Dorsolateral prefrontal cortex (tissue), 122 donors: ENCODE measurements at places on chromosomes 13 and 19.

DNA sequence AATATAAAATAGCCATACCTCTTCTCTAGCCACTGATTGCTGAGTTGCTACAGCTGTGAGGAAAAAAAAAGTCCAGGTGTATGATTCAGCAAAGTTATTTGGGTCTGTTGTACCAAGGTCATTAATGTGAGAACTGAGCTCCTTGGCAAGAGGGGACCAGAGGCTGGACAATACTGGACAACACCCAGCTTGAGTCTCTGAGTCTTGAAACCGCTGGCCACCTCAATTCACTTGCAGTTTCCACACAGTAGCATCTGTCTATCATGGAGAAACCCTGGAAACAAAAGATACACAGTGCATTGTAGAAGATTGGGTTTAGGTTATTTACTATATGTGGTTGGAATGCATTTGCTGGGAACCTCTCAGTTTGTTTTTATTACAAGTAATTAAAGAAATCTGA, 60.4 kb downstream of the WDFY2 start:
- DNase-seq: no peak

DNA sequence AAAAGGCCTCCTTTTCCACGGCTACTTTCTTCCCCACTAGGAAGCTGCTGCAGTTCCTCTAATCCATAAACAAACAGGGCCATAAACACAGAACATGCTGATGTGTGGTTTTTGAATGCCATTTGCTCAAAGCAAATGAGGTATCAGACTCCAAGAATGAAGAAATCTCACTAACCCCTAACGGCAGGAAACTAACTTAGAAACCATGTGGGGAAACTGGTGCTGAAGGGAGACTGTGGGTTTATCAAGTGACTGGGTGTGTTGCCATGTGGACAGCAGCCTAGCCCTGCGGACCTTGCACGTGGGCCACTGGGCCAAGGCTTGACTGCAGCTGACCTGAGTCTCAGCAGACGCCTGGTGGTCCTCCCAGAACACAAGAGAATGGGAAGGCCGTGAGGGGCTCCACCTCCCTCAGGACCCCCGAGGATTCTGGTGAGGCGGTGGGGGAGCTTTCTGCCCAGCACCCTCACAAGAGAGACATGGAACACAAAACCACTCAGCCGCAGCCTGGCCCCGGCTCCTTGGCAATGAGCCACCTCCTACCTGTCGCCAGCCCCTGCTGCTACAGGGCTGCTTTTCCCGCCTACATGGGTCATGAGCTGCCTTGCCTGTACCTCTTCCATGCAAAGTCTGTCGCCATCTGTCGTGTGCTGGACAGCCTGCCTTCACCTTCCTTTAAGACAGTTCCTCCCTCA, 10.6 kb downstream of the SLC15A1 start:
- DNase-seq: no peak

DNA sequence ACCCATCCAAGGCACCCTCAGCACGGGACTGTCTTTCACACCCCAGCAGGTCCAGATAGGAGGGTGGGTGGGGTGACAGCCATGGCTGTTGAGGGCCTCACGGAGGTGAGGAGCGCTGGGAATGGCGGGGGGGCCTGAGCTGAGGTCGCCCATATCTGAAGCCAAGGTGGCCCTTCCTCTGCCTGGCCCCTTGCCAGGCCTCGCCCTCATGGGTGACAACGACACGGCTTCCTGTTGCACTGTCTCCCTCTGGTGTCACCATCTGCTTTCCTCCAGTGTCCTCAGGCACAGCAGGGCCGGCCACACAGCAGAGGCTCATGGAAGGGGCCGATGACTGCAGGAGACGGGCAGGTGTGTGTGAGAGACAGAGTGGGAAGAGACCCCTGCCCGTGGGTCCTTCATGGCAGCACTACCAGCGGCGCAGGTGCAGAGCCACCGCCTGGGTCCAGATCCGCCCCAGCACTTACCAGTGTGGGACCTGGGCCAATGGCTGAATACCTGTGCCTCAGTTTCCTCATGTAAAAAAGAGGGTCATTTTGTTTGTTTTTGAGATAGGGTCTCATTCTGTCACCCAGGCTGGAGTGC, 8.1 kb upstream of the NKPD1 start:
- DNase-seq: no peak

DNA sequence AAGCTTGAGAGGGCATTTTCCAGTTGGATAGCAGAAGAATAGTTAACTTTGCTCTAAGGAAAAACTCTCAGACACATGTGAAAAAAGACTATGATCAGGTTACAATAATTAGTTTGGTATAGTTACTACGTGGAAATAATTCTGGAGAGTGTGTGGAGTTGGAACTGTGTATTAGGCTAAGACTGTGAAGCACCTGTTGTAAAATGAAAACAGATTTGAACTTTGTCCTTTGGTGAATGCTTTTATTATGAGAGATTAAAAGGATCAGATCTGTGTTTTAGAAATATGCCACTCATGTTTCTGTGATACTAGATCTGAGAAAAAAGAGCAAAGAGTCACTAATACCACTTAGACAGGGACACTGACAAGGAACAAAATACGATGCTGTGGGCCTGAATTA, 807.5 kb upstream of the ATXN8OS start:
- no peak for DNase-seq

DNA sequence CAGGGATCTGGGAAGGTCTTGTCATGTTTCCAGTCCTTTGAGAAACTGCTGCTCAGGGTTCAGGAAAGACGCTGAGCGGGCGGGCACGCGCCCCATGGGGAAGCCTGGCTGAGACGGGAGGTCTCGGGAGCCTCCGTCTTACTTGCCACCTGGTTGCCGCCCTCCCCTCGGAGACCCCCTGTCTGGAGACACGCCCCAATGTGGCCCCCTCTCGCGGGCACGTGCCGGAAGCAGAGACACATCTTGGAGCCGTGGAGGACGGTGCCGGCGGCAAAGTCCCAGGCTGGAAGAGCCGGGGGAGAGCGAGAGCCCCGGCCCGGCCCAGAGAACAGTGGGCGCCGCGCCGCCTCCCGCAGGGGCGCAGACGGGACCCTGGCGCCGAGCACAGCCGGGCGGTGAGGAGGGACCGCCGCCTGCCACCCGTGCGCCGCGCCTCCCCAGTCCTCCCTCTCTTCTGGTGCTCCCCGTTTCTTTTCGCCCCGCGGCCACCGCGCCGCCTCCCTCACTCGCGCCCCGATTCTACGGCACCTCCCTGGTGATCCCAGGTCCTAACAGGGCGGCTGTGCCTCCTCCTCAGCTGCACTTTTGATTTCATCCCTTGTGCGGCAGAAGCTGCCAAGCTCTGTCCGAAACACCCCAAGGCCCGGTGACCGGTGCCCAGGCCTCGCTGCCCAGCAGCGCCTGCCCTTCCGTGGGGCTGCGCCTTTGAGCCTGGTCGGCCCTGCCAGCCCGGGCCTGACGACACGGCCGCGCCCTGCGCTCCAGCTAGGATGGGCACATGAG, 15.5 kb downstream of the GJB2 start:
- DNase-seq: no peak

- no peak for DNase-seq
Observed at GRCh38 chr19:18961767-18962620, 21.0 kb upstream of the HOMER3 start.

DNA sequence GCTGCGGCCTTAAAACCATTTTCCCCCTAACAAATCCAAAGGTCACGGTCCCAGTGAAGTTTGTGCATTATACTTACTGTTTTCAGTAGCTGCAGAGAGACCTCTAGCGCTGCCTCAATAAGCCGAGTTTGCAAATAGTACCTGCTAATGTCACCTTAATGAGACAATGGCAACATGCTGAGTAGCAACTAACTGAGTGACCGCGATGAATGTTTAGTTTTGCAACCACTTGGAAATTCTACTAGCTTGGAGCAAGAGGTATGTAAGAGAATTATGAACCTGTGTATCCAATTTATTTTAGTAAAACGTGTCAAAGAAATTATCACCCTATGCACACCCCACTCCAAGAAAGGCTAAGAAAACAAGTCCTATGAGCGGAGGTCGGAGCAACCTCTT, 1.2 kb downstream of the KPNA3 start:
- DNase-seq: no peak

- no peak for DNase-seq
Observed at GRCh38 chr19:13029893-13030292, 34.6 kb downstream of the NFIX start.

DNA sequence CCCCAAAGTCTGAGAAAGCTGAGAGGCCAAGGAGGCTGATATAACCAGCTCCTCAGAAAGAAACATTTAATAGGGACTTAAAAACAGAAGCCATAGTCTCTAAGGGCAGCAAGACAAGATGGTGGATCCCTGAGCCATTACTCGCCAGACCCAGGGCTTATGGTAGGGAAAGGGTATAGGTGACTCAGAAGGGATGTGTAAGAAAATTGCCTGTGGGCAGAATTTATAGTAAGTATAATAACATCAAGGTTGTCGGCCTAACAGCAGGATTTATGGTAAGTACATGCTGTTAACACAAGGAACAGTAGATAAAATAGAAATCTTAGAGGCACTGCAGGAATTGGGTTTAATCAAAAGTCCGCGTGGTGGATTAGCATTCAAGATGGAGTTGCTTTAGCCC, 14.7 kb downstream of the KBTBD6 start:
- no peak for DNase-seq

DNA sequence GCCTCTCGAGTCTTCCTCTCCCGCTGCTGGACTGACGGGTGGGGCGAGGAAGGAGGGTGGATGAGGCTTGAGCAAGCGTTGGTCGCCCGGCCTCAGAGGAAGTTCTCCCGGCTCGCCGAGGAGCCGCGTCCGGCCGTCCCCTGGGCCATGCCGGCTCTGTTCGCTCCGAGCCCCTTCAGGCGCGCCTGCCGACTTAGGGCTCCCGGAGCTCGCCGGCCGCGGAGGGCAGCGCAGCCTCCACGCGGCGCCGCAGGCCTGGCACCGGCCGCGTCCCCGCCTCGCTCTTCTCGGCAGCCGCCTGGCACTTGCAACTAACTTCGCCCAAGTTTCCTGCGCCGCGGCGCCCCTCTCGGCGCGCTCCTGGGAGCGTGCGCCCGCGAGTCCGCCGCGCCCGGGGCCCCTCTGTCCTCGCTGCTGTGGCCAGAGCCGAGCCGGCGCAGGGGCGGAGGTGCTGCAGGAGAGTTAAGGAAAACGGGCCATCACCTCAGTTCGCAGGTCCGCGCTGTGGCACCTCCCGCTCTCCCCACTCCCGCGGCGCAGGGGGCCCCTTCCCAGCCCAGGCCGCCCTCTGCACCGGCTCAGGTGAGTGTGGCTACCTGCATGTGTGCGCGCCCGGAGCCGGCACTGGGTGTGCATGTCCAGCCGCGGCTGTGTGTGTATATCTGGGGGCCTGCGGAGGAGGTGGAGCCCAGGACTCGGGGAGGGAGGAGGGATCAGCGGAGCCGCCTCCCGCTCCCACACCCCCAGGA, 641 bp upstream of the SOX21 start:
- DNase-seq: peak; percentile 58

DNA sequence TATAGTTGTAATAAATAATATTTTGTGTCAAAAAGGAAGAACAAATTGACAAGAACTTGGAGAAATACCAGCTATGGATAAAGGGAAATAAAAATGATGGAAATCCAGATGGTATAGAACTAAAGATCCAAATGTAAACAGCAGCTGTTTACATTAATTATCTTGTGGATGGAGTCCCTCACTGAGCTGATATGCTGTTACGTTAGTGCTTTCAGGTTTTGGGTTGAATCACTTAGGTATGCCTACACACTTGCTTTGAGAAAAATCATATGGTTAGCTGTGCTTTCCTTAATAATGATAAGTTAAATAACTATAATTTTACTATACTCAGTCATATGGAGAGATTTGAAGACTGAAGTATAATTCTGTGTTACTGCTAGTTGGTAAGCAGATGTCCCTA, 27.7 kb downstream of the WASF3 start:
- DNase-seq: no peak

DNA sequence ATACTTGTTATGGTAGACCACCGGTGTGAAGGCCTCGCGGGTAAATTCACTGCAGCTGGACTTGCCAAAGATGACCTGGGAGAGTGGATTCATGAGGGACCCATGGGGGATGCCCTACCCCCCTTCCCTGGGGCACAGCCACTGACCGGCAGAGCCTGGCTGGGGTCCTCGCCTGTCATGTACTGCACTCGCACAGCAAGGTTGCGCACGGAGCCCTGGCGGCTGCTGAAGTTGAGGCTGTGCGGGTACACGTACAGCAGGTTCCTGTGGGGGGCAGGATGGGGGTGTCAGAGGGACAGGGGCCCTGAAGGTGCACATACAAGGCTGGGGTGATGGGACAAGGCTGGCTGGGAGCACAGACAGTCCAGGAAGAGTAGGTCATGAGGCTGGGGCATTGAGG, 1.4 kb upstream of the ANGPTL8 start:
- no peak for DNase-seq

DNA sequence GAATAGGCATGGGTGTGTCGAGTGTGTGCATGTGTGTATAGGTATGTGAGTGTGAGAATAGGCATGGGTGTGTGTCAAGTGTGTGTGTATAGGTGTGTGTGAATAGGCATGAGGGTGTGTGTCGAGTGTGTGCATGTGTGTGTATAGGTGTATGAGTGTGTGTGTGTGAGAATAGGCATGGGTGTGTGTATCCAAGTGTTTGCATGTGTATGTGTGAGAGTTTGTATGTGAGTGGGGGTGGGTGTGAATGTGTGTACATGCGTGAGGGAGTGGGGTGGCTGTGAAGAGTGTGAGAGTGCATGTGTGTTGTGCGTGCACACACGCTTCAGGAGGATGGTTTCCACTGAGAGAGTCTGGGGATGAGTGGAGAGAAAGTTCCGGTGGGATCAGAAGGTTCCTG, 13.5 kb downstream of the EVI5L start:
- no peak for DNase-seq

DNA sequence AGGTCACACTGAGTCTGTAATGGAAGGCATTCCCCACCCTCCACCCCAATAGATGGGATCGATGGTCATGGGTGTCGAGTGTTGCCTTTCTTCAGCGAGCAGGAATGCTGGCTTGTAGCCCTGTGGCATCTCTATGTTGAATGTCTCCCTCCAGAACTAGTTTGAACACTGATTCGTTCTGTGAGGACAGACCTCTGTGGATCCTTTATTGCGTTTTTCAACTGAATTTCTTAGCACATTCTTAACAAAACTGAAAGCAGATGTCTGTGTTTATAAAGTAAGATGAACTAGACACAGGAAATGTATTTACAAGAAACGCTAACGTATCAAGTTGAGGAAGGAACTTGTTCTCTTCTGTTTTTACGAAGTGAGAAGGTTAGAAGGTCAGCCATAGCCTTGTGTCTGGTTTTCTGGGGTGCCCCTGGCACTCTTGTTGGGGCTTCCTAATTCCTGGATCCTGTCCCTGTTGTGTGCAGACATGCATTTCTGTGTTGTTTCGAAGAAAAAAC, 36.8 kb upstream of the TM9SF2 start:
- no peak for DNase-seq

GRCh38 chr19:54207983-54208783, 7.5 kb downstream of the RPS9 start:
- no peak for DNase-seq
